ENCODE measurements at places on chromosomes 3 and 15.

GRCh38 chr15:34206011-34206410 lies 3.9 kb downstream of the KATNBL1 start:
- no peak for DNase-seq

GRCh38 chr3:114879059-114880031 lies 267.7 kb downstream of the ZBTB20 start:
- no peak for DNase-seq

GRCh38 chr15:86077070-86077469 lies 2.6 kb upstream of the AGBL1 start:
- no peak for DNase-seq

GRCh38 chr3:22691407-22691806 lies 511.7 kb upstream of the UBE2E2 start:
- DNase-seq: no peak

DNA sequence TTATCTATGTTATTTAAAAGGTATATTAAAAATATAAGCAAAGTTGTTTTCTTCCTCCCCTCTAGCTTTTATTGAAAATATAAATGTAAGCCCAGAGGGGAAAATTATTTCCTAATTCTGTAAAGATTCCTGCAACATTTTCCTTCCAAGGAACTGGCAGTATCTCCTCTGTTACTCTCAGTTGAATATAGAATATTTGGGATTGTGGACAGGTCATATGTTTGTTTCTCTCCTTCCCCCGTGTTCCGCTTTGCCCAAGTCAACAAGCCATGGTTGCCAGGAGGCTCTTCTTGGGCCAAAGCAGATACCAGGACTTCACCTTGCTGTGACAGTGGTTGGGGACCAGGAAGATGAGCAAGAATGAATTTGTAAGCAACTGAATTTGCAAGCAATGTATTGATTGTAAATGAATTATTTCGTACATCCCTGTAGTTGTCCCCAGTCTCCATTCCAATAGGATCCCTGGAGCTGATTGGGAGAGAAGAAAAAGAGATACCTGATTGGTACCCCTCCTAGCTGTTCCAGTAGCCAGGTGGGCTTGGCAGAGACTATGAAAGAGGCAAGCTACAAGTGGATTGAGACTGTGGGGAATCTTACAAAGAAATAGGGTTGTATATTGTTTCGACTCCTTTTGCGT lies 130.8 kb downstream of the FNDC3B start:
- DNase-seq: no peak

DNA sequence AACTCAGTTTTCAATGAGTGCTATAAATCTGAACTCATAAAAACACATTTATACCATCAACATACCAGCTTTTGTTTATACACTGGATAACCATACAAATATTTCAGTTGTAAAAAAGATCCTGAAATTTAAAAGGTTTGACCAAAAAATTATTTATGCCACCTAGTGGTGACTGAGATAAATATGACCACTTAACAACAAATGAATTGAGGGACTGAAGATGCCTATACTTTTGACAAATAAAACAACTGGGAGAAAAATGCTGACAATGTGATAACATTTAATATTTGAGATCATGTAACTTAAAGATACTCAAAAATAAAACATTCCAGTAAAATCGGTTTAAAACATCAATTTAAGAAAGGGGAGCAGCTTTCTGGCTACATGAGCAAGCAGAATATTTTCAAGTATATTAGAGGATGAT lies 30.4 kb downstream of the ATG3 start:
- no peak for DNase-seq

DNA sequence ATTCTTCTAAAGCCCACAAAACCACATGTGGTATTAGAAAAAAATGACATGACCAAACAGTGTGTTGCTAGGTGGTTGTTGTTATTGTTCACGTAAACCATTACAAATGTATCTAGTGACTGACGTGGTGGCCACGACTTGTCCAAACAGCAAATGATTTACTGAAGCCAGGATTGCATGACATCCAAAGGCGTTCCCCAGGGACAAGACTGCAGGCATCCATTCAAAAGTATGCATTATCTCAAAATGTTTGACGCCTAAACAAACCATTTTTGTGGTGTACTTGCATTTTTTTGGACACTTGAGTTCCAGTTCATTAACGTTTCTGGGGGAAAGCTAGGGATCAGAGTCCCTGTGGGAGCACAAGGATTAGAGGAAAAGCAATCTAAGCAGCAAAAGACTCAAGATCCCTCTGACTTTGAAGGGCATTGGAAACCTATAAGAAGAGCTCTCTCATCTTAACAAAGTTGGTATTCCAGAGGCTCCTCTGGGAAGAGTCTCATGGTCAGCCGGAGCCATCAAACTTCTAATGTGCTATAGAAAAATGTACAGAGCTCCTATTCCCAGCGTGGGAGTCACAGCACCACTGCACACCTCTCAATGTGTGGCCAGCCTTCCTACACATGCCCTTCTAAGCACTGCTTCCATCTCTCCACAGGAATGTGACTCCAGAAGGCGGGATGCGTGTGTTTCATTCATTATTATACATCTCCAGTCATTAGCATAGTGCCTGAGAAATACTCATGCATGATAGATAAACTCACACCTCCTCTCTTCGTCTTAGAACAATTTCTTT lies 62.9 kb downstream of the FBN1 start:
- DNase-seq: no peak

- DNase-seq: no peak
Observed at GRCh38 chr3:60855250-60855649, 396.0 kb downstream of the FHIT start.

GRCh38 chr15:57253500-57253899 lies 122.8 kb upstream of the CGNL1 start:
- DNase-seq: no peak

DNA sequence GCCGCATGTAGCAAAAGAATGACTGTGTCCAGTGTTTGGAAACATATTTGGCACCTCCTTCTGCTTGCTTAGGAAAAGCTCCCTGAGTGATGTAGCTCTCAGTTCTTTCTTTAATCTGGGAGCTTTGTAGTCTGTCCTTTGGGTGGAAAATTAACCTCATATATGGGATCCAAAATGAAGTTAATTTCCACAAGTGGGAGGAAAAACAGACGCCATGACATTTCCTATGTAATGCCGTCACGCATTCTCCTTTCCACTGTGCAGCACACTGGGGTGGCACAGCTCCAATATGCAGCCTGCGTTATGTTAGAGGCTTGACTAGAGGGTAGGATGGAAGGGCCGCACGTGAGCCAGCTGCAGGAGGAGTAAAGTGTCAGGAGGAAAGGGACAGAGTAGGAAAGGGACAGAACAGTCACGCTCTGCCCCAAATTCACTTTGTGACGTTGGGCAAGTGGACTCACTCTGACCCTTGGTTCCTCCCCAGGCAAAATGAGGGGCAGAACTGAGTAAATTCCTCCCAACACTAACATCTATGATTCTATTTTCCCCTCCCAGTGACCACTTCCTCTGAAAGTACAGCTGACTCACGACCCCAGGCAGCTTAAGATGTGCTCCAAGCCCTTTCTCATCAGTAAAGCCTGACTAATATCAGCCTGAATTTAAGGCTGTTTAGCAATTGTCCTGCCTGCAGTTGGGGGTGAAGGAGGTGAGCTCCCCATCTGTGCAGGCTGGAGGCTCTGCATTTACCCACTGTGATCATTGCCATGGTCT lies 176.5 kb upstream of the PFN2 start:
- no peak for DNase-seq

DNA sequence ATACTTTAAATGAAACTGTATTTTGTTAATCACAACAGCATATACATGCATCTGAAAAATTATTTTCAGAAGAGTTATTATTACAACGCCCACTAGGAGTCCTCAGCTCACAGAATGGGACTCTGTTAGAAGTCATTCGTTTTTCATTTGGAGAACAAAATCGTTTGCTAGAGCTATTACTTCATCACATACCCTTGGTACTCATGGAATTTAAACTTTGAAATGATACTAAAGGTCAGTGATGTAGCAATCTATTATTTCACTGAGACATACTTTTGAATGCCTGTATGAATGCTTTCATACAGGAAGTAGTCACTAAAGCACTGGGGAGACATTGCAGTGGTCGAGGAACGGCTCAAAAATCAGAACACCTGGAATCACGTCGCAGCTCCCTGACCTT lies 198.1 kb downstream of the MBNL1 start:
- DNase-seq: no peak

DNA sequence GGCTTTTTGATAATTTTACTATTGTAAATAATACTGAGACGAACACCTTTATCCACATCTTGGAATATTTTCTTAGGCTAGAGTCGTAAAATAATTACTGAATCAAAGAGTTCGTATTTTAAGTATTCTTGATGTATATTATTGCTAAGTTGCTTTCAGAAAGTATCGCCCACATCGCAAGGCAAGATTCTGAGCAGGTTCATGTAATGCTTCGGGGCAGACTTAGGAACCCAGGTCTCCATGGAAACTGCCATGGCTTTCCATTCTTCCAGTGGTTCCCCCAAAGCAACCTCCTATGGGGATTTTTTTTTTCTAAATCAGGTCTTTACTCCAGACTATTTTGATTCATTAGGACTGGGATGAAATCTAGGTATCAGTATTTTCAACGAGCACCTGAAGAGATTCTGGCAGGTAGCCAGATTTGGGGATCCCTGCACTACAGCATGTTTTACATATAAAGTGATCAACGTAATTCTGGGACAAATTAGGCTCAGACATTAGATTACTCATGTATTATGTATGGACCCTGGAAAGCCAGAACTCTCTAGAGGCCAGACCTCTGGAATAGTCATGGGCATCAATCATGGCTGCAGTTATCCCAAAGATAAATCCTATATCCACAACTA lies 86.5 kb downstream of the B3GNT5 start:
- no peak for DNase-seq

GRCh38 chr15:90936823-90937222 lies 1.7 kb downstream of the UNC45A start:
- no peak for DNase-seq

- no peak for DNase-seq
Observed at GRCh38 chr3:39106281-39106811, 1.1 kb downstream of the GORASP1 start.

GRCh38 chr15:66782785-66783184 lies 80.7 kb downstream of the SMAD6 start:
- no peak for DNase-seq

- no peak for DNase-seq
Observed at GRCh38 chr3:137121704-137122314, 164.0 kb downstream of the IL20RB start.

GRCh38 chr15:63041974-63042876 lies at the start of gene TPM1:
TSS of gene TPM1 (plus strand) at chr15:63042747. CDS start at chr15:63042830, 83 bp downstream.
- DNase-seq: no peak

DNA sequence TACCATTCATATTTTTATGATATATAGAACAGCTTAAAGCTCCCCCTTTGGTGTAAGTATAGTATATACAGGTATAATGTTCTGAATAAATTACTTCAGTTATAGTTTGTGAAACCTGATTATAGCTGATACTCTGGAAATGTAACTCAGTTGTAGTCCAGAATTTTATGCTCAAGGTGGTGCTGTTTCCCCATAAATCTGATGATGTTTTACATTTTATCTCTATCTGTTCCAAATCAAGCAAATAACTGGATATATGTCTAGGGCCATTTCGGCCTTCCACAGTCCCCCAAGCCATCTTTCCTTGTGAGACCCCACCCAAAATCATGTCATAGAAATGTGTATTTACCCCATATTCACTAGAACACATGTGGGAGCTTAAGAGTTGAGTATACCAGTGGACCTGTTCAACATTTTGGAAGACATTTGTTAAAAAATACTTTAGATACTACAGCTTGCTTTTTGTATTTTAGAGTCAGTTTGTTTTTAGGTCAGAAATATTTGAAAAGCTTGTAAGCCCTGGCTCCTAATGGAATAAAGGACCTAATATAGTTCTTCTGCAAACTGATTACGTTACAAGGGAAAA lies 107.1 kb downstream of the ATG7 start:
- DNase-seq: no peak

DNA sequence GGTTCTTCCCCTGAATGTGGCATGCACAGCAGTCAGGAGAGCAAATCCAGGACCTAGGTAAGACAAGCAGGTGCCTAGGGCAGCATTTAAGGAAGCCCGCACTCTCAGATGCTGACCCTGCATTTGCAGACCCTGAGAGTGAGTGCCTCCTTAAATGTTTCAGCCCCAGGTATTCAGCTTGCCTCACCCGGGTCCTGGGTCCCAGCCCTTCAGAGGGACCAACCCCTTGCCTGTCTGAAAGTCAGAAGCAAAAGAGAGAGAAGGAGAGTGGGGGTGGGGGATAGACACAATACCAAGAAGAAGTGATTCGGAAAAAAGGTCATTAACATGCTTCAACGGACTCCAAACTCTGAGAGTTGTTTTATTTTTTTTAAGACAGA lies 75.0 kb downstream of the MEGF11 start:
- no peak for DNase-seq

DNA sequence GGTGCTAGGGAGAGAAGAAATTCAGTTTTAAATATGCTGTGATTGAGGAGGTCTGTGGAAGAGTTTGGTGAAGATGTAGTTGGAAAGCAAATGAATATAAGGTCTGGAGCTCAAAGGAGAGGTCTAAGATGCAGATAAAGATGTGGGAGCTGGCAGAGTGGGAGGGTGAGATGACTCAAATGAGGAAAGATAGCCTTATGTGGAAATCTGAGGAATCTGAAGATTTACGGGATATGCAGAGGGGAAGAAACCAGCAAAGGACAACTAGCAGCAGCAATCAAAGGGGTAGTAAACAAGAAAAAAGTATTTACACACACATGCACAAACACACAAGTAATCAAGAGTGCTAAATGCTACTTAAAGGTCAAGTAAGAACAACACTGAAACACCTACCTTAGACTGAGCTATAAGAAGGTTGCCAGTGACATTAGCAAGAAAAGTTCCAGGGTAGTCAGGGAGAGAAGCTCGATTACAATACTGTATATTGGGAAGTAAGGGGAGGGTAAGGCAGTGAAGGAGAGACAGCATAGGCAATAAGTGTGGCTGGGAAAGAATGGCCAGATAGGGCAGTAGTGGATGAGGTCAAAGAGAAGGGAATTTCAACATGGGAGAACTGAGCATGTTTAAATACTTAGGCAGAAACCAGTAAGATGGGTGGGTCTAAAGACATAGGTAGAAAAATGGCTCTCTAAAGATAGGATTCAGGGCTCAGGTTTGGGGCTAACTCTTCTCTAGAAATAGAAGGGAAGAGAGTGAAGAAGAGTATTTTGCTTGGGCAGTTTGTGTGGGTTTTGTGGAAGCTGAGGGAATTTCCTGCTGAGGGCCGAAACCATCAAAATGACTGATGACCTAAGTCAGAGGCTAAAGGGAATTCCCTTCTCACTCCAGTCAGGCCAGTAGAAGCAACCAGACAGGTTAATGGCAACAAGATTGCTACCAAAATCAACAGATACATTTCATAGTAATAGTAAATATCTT lies 8.9 kb downstream of the CMTM6 start:
- DNase-seq: no peak

- no peak for DNase-seq
Observed at GRCh38 chr15:80530737-80531365, 126.7 kb downstream of the ARNT2 start.

- no peak for DNase-seq
Observed at GRCh38 chr15:101368086-101368780, 73.2 kb upstream of the SNRPA1 start.

DNA sequence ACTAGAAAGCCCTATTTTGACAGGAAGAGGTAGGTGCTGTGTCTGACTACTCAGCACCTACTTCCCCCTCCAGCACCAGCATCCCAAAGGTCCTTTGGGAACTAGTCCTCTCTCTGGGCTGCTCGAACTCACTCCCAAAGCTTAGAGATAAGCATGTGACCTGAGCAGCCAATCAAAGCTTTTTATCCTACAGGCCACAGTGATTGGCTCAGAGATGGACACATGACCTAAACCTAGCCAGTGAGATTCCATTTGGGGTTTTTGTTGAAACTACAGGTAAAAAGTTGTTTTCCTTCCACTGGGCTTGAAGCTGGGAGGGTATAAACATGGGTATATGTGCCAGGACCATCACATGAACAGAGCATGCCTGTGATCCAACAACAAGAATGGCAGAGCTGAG lies 186.5 kb upstream of the PPP2R3A start:
- DNase-seq: no peak
